ENCODE measurements at places on chromosomes 5 and 9.

DNA sequence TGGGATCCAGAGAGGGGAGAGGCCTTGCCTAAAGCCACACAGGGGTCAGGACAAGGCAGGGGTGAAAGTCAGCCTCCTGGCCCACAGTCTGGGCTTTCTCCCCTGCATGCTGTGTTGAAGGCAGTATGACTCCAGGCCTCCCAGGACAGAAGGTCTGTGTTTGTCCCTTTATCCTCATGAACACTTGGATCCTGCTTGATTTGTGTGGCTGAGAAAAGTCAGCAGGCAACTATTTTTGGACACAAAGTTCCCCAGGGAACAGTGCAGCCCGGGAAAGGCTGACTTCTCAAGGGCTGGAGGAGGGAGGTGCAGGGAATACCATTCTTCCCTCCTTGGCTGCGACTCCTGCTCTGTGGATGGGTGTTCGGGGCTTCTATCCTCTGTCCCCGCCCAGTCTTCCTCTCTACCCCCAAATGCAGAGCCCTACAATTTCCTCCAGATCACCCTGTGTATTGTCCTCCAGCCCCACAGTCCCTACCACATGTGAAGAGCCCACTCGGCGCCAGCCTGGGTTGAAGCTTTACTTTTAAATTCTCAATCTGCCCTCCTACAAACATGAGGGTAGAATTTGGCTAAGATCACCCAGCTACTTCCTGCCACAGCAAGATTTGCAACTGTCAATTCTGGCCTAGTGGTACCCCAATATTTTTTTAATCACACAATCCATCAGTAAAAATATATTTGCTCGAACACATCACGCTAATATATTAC is 4.1 kb downstream of the AKNA start:
- DNase-seq, result no peak

DNA sequence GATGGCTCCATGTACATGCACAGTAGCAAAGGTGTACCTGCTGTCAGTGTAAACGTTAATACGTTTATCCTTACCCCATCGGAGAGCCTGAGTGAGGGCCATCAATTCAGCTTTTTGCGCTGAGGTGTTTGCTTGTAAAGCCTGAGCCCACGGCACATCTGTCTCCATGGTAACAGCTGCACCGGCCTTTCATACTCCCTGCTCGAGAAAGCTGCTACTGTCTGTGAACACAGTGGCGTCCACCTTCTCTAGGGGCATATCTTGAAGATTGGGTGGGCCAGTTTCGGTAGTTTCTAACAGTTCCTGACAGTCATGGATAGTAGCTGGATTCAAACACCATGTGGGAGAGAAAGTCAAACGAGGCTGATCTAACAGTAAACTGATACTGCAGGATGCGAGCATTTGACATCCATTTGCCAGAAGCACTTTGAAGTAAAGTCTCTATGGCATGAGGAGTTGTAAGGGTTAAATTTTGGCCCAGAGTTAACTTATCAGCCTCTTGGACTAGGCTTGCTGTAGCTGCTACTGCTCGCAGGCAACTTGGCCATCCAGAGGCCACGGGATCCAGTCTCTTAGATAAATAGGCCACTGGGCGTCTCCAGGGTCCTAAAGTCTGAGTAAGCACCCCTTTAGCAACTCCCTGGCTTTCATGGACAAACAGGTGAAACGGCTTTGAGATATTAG is 21.0 kb upstream of the RHOBTB3 start:
- no peak for DNase-seq

GRCh38 chr5:157915638-157916037 is 56.7 kb upstream of the CLINT1 start:
- no peak for DNase-seq

DNA sequence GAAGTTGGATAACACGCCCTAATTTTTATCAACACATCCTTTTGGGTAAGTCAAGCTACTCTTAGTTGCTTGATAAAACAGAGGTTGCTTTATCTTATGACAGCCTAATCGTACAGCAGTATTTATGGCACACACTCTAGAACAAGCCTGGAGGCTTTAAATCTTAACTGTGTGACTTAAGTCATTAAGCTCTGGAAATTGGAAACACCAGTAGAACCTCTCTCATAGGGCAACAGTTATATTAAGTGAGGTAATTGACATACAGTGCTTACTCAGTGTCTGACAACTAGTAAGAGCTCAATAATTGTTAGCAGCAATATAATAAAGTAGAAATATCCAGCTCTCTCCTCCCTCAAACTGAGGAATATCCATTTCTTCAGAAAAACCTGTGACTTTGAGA is 808.9 kb upstream of the WWC1 start:
- no peak for DNase-seq

DNA sequence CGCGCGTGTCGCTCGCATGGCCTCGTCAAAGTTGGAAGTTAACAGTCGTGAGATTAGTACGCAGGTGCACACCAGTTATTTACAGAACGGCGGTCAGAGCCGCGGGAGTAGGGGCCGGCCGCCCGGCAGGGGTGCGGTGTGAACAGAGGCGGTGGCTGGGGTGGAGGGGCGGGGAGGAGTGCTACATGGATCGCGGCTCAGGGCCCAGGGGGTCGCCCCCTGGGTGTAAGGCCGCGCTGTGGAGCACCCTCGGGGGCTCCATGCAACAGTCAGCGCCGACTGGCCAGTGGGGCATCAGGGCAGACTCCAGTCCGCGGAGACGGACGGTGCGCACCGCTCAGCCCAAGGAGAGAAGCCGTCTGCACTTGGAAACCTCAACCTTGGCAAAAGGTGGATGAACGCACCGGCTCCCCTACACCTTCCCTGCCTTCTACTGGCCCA is 60.3 kb downstream of the ZNF354C start:
- no peak for DNase-seq
